ENCODE measurements at places on chromosomes 2 and 18.
A peak's percentile ranks its signal among the peaks of the same experiment; 100 is the strongest.

GRCh38 chr2:159046966-159047365, 78.5 kb downstream of the TANC1 start:
- DNase-seq, result no peak

DNA sequence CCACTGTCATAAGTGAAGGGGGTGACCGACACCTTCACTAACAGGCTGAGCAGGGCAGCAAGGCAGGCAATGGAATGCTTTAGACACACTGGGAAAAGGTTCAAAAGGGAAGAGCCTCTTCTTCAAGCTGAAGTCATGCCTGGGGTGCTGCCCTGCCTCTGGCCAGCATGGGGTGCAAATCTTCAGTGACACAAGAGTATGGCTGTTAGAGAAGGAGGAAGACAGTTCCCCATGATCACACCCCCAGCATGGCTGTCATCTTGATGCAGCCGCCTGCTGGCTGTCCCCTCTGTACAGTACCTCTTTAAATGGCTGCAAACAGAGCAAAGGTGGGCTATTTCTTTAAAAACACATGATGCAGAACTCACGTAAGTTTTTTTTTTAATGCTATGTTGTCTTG, 71.9 kb downstream of the INPP4A start:
- DNase-seq, result no peak

DNA sequence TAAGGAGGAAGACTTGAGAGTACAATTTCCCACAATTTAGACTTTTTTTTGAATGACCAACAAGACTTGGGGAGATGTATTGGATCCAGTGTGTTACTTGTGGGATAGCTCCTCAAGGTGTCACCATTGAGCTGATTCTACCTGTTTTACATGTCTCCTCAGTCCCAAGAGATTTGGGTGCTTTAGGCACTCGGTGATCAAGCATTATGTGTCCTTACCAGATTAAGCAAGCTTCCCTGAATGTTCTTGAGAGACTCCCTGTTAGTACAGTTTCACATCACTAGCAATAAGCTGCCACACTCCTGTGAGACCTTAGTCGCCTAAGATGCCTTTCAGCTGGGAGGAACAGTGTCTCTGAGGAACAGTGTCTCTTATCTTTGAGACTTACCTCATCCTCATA, 384.3 kb upstream of the SYT4 start:
- DNase-seq, result peak; percentile 73

DNA sequence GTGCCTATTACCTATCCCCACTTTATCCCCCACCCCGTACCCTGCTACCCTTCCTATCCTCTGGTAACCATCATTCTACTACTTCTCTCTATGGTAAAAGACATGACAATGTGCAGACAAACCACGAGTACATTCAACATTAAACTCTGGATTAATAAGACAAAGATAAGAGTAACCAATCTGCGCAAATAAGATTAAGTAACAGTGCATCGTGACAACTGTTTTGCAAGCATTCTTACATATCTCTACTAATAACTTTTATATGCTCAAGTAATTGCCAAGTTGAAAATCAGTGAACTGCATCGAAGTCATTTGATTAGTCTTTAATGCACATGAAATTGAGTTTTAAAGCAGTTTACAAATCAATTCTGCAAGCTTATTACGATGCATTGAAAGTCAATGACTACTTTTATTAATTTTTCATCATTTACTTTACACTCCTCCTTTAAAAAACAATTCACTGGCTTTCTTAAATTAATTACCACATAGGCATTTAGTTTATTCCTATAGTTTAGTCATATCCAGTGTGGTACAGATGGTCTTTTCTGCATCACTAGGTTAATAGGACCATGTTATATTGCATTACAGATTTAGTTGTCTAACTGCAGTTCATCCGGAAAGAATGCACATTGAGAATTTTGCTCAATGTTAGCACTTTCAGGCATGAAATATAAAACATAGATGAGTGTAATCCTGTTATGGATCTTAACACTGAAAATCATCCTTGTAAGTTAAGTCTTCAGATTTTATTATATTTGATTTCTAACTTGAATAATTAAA, 178.1 kb downstream of the GCA start:
- DNase-seq, result no peak

DNA sequence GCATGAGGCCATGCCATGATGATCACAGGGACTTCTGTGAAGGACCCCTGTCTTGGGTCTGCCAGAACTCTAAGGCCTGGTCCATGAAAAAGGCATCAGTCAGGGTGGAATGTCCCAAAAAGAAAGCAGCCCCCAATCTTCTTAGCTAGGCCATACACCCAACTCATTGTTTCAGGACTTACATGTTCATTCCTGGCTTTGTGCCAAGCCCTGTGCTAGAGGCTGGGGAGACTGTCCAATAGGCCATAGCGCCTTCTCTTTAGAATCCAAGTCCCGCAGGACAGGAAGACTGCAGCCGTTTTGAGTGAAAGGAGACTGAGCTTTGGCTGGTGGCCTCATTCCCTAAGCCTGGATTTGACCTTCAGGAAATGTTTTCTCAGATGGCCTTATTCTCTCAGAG, 247.3 kb downstream of the PRKCE start:
- DNase-seq, result no peak

DNA sequence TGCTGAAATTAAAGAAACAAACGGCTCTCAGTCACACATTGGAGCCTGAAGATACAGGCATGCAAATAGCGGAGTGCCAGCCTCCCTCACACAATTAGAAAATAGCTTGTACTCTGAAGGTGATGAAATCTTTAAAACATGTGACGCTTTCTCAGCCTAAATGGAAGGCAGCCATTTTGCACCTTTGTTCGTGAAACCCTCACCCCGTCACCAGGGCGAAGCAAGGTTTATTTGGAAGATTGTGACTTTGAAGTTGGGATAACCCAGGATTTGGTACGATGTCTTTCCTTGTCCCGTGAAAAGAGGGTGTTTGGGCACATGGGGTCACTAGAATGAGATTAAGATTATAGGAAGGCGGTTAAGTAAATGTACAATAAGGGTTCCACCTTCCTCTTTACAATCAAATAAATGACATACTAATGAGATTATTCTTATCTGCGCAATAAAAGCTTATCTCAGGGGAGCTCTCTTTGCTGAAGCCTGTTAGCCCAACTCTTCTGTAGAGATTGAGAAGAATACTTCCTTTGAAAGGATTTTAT, 4.2 kb downstream of the SH3BP4 start:
- DNase-seq, result no peak

GRCh38 chr2:100895934-100896685, 76.2 kb downstream of the NPAS2 start:
- no peak for DNase-seq

DNA sequence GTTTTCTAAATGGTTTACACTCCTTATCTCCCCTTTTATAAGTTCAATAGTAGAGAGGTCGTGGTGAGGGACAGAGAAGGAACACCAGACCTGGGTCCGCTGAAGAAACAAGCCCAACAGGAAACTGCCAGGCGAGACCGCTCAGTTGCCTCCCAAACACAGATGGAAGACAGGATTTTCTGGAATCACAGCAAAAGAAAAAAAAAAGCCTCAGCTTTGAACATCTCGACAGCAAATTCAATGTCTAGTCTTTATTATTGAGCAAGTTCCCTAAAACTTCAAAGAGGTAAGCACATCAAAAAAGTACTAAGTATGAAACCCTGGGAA, 33.5 kb upstream of the GNAL start:
- no peak for DNase-seq

DNA sequence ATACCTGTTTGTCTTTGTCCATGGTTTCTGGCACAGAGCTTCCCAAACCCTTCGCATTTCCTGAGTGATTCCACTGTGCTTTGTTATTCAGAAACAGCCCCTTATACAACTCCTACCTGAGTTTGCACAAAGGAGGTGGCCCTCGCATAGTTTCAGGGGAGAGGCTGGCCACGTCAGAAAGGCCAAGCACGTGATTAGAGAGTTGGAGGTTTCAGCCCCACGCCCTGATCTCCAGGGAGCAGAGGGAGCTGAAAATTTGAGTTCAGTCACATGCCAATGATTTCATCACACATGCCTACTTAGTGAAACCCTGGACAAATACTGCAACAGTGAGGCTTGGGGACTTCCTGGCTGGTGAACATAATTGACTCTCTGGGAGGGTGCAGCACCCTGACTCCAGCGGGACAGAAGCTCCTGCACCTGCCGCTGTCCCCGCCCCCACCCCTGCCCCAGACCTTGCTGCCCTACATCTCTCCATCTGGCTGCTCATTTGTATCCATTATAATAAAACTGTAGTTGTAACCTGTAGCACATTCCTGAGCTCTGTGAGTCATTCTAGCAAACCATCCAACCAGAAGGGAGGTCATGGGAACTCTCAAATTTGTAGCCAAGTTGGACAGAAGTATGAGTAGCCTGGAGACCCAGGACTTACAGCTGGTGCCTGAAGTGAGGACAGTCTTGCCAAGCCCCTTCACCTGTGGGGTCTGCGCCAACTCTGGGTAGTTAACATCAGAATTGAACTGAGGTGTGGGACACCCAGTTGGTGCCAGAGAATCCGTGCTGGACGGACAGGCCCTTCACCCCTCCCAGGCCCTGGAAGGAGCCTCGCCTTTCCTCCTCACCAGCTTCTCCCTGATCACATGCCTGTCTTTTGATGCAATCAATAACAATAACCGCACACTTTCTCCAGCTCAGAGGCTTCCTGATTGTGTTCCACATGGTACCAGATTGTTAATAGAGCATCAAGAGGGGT, 224.3 kb downstream of the ANAPC1 start:
- DNase-seq, result peak; percentile 71

- DNase-seq, result no peak
Observed at GRCh38 chr18:22088996-22089640, 80.3 kb upstream of the GATA6 start.

- DNase-seq, result no peak
Observed at GRCh38 chr2:204364860-204365535, 180.3 kb upstream of the PARD3B start.

DNA sequence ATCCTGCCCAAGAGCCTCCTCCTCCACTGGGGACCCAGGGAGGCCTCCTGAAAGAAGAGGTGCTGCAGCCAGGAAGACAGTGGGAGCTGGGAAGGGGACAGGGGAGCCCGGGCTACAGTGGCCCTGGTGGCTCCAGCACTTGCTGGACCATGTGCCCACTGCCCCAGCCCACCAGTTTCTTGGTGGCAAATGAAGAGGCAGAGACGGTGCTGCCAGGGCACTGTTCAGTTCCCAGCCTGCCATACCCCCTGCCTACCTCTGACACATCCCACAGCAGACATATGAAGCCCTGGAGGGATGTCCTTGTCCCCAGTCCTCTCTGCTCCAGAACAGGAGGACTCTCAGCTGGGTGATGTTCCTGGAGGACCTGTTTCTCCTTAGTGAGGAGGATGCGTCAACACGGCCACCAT, 3.7 kb downstream of the RAMP1 start:
- no peak for DNase-seq

DNA sequence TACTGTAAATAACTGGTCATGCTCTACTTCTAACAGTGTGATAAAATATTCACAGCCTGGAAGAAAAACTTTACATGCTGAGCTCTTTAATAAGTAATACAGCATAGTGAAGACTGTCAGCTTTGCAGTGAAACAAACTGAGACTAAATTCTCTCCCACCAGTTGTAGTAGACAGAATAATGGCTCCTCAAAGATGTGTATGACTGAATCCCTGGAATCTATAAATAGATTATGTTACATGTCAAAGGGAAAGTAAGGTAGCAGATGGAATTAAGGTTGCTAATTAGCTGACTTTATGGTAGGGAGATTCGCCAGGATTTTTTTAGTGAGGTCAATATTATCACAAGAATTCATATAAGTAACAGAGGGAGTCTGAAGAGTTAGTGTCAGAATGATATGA, 609.5 kb upstream of the VRK2 start:
- no peak for DNase-seq

- no peak for DNase-seq
Observed at GRCh38 chr2:71465356-71465755, 12.0 kb downstream of the DYSF start.

GRCh38 chr2:46461709-46462171, 17.6 kb upstream of the TMEM247 start:
- no peak for DNase-seq

GRCh38 chr2:189791338-189792042, 7.2 kb downstream of the PMS1 start:
- no peak for DNase-seq

DNA sequence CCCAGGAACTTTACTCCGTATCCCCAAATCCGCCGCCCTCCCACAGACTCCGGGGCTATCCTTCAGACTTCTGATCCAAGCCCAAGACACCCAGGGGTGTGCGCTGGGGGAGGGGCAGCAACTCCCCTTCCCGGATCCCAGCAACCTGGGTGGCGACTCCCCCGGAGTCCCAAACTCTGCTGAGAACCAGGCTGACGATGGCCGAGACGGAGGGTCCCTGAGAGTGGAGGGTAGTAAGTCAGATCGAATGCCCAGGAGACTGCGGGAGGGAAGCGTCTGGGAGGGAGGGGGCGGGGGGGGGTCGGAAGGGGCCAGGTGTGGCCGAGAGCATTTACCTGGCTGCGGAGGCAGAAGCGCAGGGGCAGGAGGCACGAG, 7.0 kb upstream of the TNS1 start:
- no peak for DNase-seq

- no peak for DNase-seq
Observed at GRCh38 chr2:75278314-75278713, 79.0 kb upstream of the TACR1 start.

- no peak for DNase-seq
Observed at GRCh38 chr18:48203961-48204666, 205.1 kb downstream of the ZBTB7C start.

GRCh38 chr18:70046207-70046606, 98.5 kb upstream of the CD226 start:
- peak; percentile 12 for DNase-seq

DNA sequence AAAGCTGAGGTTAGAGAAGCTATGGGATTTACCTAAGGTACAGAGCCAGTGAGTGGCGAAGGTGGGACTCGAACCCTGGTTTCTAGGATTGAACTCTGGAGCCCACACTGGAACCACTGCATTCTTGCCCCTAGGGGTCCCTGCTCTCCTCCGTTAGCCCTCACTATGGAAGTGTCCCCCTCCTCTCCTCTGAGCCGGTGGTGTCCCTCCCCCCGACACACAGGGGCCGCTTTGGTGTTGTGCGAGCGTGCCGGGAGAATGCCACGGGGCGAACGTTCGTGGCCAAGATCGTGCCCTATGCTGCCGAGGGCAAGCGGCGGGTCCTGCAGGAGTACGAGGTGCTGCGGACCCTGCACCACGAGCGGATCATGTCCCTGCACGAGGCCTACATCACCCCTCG, 8.5 kb upstream of the GMPPA start:
- no peak for DNase-seq

DNA sequence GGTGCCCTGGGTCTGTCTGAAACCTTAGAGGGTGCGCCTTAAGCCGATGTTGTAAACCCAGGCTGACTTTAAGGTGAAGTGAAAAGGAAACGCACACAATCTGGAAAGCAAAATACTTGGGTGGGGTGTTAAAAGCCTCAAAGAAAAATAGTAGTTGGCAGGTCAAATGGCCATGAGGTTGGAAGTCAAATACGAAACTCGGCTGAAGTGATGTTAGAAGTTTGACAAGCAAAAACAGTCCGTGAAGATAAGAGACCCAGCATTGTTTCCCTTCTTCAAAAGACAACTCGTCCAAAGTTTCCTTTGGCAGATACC, 1.4 kb upstream of the CDC42EP3 start:
- no peak for DNase-seq

- DNase-seq, result no peak
Observed at GRCh38 chr18:22778996-22779395, 154.1 kb upstream of the RBBP8 start.
